Stimulated activated CD4-positive, alpha-beta T cell treated with anti-CD3 and anti-CD28 coated beads, Interleukin-12 subunit alpha, Interleukin-12 subunit beta, amount 100 ng/mL, for 48 hours (primary cell): ENCODE measurements at places on chromosomes 4 and X.

- no peak for DNase-seq
These were observed 562.7 kb downstream of the RPA4 start for GRCh38 chrX:97446298-97446882.

- no peak for DNase-seq
These were observed 21.1 kb upstream of the RHOXF1 start for GRCh38 chrX:120136840-120137239.

DNA sequence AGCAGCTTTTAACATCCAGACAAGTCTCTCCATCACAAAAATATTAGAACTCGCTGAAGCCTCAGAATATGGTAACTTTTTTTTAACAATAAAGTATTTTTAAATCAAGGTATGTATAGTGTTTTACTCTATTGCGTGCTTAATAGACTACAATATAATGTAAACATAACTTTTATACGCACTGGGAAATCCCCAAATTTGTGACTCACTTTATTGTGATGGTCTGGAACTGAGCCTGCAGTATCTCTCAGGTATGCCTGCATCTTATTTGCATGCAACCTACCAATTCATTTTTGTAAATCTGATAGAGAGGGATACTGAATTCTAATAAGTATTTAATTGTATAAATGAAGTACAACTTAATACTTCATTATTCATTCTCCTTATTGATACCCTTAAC is 823.5 kb downstream of the ADGRL3 start:
- DNase-seq: no peak

GRCh38 chr4:185830263-185830994 is 18.4 kb upstream of the SORBS2 start:
- DNase-seq: no peak

DNA sequence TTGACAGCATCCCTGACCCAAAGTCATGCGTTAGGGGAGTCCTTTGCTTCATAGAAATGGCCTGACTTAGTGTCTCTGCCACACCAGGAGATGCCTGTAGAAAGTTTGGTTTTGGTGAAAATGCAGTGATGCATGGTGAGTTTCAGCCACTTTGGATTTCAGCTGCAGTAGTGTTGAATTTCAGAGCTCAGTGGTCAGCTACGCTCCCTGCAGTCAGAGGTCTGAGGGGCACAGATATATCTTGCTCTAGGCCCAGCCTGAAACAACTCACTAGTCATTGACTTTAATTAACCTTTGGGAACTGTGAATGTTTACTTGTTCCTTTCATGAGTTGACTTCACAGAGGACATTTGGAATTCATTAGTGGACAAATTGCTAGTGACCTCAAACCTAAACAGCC is 17.5 kb downstream of the RBMX2 start:
- DNase-seq: no peak

- DNase-seq: no peak
These were observed 467.4 kb downstream of the BCOR start for GRCh38 chrX:39630344-39630743.

DNA sequence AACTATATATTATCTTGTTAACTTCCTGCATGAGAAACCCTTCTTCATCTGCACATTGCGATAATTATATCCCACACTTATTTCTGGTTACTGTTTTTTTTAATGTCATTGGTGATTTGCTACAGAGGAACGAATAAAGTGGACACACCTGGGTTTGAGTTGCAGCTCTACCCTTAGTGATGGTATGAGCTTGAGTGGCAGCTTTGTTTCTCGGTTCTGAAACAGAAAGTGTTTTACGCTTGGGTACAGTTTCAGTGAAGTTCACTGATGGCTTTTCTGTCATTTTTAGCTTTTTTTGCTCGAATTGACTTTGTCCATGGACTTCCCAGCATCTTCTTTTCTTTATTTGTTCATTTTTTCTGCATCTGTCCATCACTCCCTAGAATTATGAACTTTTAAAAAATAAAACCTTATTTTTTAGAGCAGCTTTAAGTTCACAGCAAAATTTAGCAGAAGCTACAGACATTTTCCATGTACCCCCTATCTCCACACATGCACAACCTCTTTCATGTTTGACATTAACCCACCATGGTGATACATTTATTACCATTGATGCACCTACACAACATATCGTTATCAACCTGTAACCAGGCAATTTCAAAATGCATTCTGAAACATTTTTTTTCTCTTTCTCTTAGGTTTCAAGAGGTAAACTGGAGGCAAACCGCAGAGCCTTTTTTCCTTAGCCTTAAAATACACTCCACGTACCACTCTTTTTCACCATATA is 1041.6 kb upstream of the PRKX start:
- DNase-seq: no peak

DNA sequence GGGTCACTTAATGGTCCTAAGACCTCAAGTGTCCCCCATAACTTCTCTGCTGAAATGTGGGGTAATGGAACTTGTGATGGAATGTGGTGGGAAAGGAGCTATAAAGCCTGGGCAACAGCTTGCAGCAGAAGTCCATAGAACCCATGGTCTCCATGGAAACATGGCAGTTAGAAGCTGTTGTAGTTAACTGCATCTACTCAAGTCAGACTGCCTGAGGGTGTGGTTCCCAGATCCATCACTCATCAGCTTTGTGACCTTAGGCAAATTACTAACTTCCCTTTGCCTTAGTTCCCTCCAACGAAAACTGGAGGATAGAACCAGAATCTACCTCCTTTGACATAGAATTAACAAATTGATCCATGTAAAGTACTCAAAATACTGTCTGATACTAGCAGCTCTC is 113.0 kb downstream of the SPATA18 start:
- DNase-seq: no peak

DNA sequence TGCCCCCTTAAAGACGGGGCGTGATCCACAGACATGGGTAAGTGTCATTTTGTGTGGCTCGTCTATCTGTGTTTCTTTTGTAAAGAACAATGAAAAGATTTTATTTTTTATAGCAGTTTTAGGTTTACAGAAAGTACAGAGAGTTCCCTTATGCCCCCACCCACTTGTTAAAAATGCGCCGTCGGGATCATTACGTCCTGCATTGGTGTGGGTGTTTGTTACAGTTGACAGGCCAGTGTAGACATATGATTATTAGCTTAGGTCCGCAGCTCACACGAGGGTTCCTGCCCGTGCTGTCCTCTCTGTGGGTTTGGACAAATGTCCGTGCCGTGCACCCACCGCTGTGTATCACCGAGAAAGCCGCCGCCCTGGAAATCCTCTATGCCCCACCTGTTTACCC is 50.5 kb downstream of the RGS12 start:
- DNase-seq: no peak

DNA sequence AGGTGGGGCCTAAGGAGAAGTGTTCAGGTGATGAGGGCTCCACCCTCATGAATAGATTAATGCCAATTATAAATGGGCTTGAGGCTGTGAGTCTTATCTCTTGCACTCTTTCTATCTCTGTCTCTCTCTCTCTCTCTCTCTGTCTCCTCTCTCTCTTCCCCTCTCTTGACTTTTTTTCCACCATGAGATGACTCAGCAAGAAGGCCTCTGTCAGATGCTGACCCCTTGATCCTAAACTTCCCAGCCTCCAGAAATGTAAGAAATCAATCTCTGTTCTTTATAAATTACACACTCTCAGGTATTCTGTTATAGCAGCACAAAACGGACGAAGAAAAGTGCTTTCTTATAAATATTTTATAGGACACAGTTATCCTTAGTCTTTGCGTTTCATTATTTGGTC is 184.9 kb upstream of the PCDH7 start:
- DNase-seq: no peak

DNA sequence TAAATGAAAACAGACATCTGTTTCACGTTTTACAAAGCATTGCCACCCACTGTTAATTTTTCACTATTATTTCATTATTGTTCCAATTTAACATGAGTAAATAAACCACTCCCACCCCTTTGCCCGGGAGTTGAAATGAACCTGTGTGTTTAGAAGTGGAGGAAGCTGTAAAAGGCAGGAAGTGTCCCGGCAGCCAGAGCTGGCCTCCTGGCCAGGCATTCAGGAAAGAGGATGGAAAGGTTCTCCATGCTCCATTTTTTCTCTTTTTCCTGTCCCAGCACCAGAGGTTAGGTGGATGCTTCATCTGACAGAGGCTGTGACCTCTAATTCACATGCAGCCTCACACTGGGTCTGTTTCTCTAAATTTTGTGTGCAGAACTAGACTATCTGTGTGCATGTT is 55.5 kb upstream of the LNX1 start:
- no peak for DNase-seq

DNA sequence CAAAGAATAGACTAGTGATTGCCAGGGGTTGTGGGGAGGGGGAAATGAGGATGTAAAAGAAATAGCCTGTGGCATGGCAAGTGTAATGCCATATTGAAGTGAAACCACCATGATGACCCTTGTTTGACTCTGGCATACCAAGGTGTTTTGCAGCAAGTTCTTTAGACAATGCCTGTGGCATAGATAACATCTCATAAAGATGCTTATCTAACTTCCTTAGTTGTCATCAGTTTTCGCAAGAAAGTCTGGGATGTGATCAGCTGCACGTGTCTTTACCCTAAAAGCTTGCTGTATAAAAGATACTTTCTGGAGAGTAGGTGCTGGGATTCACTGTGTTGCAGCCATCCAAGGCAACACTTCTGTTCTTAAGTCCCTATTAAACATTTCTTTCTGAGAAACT is 176.1 kb upstream of the MAGEB16 start:
- DNase-seq: no peak
